Uterine smooth muscle cell (primary cell): ENCODE measurements at places on chromosomes 16 and 17. TPM values are rescaled to one million over a fixed set of nuclear protein-coding genes. Genes with fewer than 3 reads are reported as not detected.

Gene SLC22A31
- under 0.01 and 0.25 TPM in 2 replicates for total RNA-seq

Gene FOXN1
- total RNA-seq: under 0.01 TPM in 1 of 2 replicates, not detected in the other

Gene C17orf113
- total RNA-seq: 0.22 and 0.37 TPM in 2 replicates

Gene DOC2B
- not detected in 2 replicates for total RNA-seq

Gene SGSH
- total RNA-seq: 11.5 and 12.1 TPM in 2 replicates

Gene HSD11B2
- 0.37 TPM in 1 of 2 replicates, not detected in the other for total RNA-seq

Gene PDILT
- total RNA-seq: not detected in 2 replicates

Gene KRTAP17-1
- 0.12 and 0.33 TPM in 2 replicates for total RNA-seq

Gene GINS2
- total RNA-seq: 5.6 and 21.0 TPM in 2 replicates

Gene HS3ST2
- 0.11 and 0.75 TPM in 2 replicates for total RNA-seq

Gene KCNH4
- total RNA-seq: not detected in 2 replicates

Gene CCL13
- total RNA-seq: 0.62 TPM in 1 of 2 replicates, not detected in the other

Gene SHBG
- 0.11 and 0.37 TPM in 2 replicates for total RNA-seq

Gene MMP25
- under 0.01 and 0.11 TPM in 2 replicates for total RNA-seq

Gene CCL18
- not detected in 2 replicates for total RNA-seq

Gene MFAP4
- total RNA-seq: 4.8 and 21.7 TPM in 2 replicates

Gene HS3ST3B1
- 14.5 and 19.7 TPM in 2 replicates for total RNA-seq

Gene NPIPA2
- total RNA-seq: 0.12 and 1.00 TPM in 2 replicates

Gene ERN1
- total RNA-seq: 13.8 and 33.4 TPM in 2 replicates

Gene TBC1D3E
- 0.11 TPM in 1 of 2 replicates, not detected in the other for total RNA-seq

Gene MRPL38
- 31.6 and 33.8 TPM in 2 replicates for total RNA-seq

Gene KRT23
- total RNA-seq: 0.50 and 0.55 TPM in 2 replicates

Gene BOLA2B
- total RNA-seq: 67.1 and 198 TPM in 2 replicates

Gene SOX8
- under 0.01 and 0.22 TPM in 2 replicates for total RNA-seq

Gene MAP2K3
- total RNA-seq: 21.1 and 34.5 TPM in 2 replicates

Gene HES7
- not detected in 2 replicates for total RNA-seq

Gene HCRT
- not detected in 2 replicates for total RNA-seq

Gene TAT
- total RNA-seq: not detected in 2 replicates

Gene ST6GALNAC2
- total RNA-seq: 0.89 and 1.4 TPM in 2 replicates

Gene GALR2
- total RNA-seq: not detected in 2 replicates

Gene CTRL
- 0.33 TPM in 1 of 2 replicates, not detected in the other for total RNA-seq

Gene MYLK3
- 0.11 and 0.37 TPM in 2 replicates for total RNA-seq

Gene KRTAP4-4
- total RNA-seq: not detected in 2 replicates

Gene GDPD3
- total RNA-seq: 0.55 and 1.1 TPM in 2 replicates

Gene PIPOX
- 1.1 and 2.7 TPM in 2 replicates for total RNA-seq

Gene ASPHD1
- total RNA-seq: 9.1 and 9.4 TPM in 2 replicates

Gene ATP2A3
- 0.44 and 4.9 TPM in 2 replicates for total RNA-seq

Gene SULT1A2
- total RNA-seq: under 0.01 TPM in 1 of 2 replicates, not detected in the other

Gene ATMIN
- total RNA-seq: 38.6 and 49.0 TPM in 2 replicates

Gene CDC42EP4
- 36.9 and 38.1 TPM in 2 replicates for total RNA-seq

Gene ABCC3
- 2.2 and 8.7 TPM in 2 replicates for total RNA-seq

Gene LRRC46
- total RNA-seq: 0.11 TPM in 1 of 2 replicates, not detected in the other

Gene KRT39
- 0.11 TPM in 1 of 2 replicates, not detected in the other for total RNA-seq

Gene ATF7IP2
- 2.5 and 5.0 TPM in 2 replicates for total RNA-seq

Gene ZSCAN10
- not detected in 2 replicates for total RNA-seq

Gene CTRB2
- not detected in 2 replicates for total RNA-seq

Gene KCNJ12
- total RNA-seq: under 0.01 and 0.37 TPM in 2 replicates

Gene ACSM2B
- total RNA-seq: not detected in 2 replicates

Gene TP53TG3D
- total RNA-seq: 0.12 TPM in 1 of 2 replicates, not detected in the other

Gene TMEM220
- total RNA-seq: 2.5 and 3.4 TPM in 2 replicates
